AG04450 (cell line): ENCODE measurements at places on chromosomes 1 and 21. TPM values are rescaled to one million over a fixed set of nuclear protein-coding genes. Genes with fewer than 3 reads are reported as not detected.

The FMO5 gene
- polyA plus RNA-seq, result 0.98 and 1.2 TPM in 2 replicates

DNA sequence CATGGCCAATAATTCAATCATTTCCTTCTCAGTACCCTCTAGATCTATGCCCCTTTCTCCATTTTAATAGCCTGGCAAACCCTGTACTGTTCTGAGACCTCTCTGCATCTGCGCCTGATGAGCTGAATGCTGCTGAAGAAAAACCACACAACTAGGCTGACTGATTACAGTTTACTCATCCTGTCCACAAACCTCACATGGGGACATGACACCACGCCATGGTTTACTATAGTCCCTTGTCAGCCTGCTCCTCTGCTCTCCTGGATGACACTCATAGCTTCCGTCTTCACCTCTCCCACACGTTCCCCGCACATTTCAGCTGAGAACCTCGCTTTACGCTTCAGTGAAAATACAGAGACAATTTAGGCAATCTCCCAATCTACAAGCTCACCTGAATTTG is 59.7 kb downstream of the DESI2 start:
- no peak for DNase-seq

The MX2 gene
- 0.76 and 0.82 TPM in 2 replicates for polyA plus RNA-seq

The GJA8 gene
- polyA plus RNA-seq, result not detected in 2 replicates

DNA sequence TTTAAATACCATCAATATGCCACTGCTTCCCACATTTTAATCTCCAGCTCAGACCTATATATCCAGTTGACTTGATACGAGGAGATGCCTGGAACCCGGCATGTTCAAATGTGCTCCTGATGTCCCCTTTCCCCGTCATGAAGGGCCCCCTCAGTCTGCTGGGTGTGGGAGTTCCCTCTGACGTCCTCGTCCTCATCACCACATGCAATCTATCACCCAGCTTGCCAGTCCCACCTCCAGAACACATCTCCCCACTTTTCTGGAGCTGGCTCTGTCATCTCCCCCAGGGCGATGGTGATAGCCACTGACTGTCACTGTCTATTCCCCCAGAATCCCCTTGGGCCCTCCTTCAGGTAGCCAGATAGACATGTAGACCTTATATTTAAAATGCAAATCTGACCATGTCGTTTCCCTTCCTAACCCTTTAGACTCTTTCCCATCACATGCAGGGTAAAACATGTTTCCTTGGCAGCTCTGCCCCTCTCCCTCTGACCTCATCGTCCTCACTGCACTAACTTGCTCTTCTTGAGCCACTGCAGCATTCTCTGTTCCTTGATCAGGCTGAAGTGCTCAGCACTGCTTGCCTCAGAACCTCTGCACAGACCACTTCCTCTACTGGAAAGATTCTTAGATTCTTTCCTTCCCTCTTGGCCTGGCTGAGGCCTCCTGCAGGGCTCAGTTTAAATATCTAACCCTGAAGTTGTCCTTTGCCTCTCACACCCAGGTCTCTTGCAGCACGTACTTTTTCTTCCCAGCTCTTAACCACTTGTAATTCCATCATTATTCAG is 7.4 kb downstream of the AZIN2 start:
- no peak for DNase-seq
